ENCODE measurements at places on chromosomes 5 and 9.

DNA sequence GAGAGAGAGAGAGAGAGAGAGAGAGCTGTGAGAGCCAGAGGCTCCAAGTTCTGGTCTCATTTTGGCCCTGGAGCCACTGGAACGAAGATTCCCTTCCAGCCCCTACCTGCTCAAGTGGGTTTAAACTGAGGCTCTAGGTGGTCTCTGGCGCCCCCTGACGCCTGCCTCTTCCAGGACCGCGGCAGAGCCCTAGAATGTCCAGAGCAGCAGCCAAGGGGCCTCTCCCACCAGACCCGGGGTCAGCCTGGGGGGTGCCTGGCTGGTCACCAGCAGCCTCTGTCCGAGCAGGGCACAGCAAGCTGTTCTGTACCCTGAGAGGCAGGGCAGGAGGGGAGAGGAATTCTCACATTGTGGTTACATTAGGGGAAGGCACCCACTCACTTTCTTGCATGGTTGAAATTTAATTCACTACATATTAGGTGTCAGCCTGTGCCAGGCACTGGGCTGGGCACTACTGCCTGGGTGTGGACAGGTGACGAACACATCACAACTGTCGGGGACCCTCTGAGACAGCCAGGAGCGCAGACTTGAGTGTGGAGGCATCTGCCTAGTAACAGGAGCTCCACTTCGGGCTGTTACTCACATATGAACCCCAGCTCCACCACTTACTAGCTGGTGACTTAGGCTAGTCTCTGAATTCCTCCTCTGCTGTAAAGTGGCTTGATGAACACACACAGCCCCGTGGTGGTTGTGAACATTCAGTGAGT, 44.5 kb downstream of the AMBP start:
- peak; percentile 19 for DNase-seq

GRCh38 chr5:147046281-147046680, 167.7 kb upstream of the PPP2R2B start:
- DNase-seq: no peak

- DNase-seq: no peak
Observed at GRCh38 chr9:38671372-38671731, 48.6 kb downstream of the FAM240B start.

DNA sequence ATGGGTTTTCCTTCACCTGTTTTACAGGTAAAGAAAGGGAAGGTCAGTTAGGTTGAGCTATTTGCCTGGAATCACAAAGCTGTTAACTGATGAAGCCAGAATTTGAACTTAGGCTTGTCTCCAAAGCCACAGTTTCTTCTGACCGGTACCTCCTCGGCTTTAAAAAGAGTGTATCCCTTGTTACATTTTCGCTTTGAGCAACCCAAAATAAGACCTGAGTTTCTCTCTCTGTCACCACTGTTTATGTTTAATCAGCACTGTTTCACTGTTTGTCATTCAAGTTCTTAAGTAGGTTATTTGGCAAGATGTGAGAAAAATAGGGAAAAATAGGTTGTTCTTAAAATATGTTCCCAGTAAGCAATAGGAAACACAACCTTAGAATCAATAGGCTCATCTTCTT, 84.6 kb downstream of the VCAN start:
- no peak for DNase-seq

DNA sequence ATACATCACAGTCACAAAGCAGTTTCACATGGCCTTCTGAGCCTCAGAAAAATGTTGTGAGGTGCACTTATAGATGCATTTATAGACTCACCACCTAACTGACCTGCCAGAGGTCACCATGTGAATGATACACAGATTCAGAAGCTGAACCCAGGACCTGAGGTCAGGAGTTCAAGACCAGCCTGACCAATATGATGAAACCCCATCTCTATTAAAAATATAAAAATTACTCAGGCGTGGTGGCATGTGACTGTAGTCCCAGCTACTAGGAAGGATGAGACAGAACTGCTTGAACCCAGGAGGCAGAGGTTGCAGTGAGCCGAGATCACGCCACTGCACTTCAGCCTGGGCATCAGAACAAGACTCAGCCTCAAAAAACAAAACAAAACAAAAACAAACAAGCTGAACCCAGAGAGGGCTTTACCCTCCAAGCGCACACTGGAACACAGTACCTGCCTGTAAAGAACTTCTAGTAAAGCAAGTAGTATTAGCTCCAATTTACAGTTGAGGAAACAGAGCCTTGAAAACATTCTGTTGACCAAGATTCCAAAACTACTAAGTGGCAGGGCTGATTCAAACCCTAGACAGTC, 16.3 kb downstream of the ECPAS start:
- DNase-seq: no peak

GRCh38 chr9:27125030-27125429, 16.0 kb downstream of the TEK start:
- DNase-seq: peak; percentile 99

GRCh38 chr5:116576053-116576713, 1.6 kb upstream of the SEMA6A start:
- peak; percentile 37 for DNase-seq

DNA sequence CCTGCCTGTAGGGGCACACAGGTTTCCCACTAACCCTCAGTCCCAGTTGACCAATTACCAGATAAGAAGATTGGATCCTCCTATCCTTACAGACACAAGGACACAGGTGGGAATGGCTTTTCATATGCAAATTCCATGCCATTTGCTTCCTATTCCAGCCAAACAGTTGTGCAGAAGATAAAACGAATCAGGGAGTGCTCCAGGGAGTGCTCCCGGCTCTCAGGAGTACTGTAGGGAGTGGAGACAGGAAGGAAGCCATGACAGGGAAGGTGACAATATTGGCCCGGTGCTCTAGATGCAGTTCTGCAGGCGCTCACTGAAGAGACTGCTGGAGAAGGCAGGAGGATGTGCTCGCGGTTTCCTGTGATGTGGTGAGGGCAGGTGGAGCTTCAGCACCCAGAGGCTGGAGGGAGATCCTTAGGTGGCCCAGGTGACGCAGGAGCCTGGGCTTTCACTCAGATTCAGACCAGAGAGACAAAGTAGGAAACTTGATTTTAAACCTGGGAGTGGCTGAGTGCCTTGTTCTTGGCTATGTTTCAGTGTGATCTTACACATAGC, 260.0 kb downstream of the AUH start:
- no peak for DNase-seq

DNA sequence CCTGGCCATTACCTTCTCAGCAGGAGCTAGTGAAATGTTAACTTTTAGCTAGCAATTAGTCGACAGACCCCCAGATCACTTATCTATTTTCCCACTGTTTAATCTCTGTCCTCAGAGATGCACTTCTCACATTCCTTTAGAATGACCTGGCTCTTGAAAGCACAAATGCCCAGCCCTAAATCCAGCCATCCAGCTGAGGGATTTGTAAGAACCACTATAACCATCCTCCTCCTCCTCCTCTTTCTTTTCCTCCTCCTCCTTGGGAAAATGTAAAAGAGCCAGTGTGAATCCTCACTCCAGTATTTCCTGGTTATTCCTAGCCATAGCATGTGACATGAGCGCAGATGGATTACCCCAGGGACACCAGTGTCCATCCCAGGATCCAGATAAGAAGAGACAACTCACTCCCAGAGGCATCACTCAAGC, 124.3 kb downstream of the ENC1 start:
- DNase-seq: peak; percentile 29

GRCh38 chr9:80796632-80797031, 892.7 kb downstream of the TLE1 start:
- no peak for DNase-seq

DNA sequence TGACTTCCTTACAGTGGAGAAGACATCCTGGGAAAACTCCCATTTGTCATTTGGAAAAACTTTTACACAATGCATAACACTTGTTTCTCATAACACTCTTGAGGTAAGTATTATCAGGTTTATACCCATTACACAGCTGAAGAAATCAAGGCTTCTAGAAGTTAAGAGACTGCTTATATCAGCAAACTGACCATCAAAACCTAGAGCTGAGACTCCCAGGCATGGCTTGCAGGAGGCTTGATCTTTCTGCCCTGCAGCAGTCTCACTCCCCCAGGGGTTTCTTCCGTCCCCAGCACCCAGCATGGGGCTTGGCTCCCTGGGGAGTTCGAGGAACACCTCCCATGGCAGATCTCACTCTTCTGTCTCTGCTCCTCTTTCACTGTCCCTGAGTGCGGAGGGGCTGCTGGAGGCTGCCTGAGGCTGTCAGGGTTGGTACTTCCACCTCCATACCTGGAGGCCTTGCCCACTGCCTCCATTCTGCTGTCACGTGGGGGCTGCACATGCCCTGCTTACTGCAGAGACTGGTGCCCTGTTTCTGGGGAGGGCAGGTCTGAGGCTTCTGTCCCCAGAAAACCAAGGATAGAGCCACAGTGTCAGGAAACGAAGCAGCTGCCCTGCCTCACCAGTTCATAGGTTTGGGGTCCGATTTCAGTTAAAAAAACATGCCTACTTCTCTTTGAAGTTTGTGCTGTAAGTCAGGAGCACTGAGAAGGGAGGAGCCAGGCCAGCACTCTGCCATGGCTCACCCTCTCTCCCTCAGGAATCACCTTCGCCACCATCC, 202.5 kb downstream of the PAX5 start:
- DNase-seq: no peak

- no peak for DNase-seq
Observed at GRCh38 chr9:98834386-98834785, 26.9 kb downstream of the GALNT12 start.

DNA sequence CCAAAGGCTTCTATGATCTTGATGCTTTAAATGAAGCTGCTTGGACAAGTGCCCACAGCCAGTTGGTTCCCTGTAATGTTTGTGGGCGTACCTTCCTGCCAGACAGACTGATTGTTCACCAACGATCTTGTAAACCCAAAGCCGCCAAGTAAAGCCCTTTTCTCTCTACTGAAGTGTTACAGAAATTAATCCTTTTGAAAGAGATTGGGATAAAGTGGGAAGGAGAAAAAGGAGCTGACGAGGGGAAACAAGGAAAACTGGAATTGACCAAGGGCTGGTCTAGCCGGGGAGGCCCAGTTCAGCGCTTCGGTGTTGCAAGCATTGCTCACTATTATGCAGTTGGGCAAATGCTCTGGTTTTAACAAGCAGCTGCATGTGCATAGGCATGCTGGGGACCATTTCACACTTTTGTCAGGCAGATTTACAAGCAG, 53.2 kb downstream of the ZNF474 start:
- DNase-seq: peak; percentile 88

- DNase-seq: no peak
Observed at GRCh38 chr5:117337064-117337749, 762.6 kb upstream of the SEMA6A start.

DNA sequence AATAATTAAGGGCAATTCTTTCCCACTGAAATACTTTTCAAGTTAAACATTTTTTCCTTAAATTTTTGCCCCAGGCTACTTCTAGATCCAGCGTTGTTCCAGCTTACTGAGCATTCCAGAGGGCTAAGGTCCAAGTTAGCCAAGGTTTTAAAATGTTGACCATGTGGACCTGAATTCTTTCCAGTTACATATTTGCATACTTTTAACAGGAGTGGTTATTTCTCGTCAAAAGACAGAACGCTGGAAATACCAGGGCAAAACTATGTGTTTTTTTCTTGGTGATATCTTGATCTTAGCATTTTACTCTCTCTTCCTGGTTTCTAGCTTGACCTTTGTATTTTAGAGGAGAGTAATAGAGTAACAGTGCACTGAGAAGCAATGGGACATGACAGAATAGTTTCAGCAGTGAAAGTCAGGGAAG, 32.8 kb downstream of the TMC1 start:
- peak; percentile 99 for DNase-seq

GRCh38 chr5:97131139-97131710, 11.2 kb downstream of the LIX1 start:
- peak; percentile 57 for DNase-seq

GRCh38 chr9:123407217-123407851, 51.3 kb downstream of the CRB2 start:
- no peak for DNase-seq

DNA sequence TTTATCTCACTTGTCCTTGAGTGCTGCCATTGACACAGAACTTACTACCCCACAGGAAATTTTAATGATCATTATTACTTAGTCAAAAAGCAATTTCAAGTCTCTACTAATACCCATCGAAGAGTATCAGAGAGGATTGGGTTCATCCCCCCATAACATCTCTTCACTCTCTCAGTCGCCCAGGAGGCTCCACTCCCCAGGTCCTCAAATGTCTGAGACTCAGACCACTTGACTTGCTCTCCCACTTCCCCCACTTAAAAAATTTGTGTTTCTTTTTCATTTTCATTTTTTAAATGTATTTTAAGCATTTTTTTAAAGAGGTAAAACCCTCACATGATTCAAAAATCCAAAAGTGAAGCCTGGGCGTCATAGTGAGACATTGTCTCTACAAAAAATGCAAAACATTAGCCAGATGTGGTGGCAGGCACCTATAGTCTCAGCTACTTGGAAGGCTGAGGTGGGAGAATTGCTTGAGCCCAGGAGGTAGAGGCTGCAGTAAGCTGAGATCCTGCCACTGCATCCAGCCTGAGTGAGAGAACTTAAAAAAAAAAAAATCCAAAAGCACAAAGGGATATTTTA, 56.8 kb upstream of the TRAF1 start:
- DNase-seq: no peak

DNA sequence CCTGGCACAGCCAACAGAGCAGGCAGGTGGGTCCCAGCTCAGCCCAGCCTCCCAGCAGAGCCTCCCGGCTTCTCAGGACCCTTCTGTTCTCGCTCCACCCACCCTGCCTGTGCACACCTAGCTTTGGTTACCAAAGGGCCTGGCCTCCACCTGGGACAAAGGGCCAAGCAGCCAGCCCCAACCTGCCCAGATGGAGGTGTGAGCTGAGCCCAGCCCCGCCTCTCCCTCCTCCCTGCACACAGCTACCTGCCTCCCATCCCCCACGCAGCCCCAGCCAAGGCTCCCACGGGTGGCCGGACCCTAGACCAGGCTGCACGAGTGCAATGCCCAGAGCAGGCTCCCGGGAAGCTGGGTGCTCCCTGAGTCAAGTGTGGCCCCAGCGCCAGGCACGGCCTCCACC, 5.6 kb downstream of the TPRN start:
- DNase-seq: no peak

DNA sequence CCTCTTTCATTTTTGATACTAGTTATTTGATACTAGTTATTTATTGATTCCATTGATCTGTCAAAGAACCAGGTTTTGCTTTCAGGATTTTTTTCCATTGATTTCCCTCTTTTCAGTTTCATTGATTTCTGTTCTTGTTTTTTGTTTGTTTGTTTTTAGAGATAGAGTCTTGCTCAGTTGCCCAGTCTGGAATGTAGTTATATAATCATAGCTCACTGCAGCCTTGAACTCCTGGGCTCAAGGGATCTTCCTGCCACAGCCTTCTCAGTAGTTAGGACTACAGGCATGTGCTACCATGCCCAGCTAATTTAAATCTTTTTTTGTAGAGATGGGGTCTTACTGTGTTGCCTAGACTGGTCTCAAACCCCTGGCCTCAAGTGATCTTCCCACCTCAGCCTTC, 49.9 kb downstream of the FSD1L start:
- no peak for DNase-seq

GRCh38 chr9:88013607-88014006, 39.3 kb upstream of the CDK20 start:
- no peak for DNase-seq

DNA sequence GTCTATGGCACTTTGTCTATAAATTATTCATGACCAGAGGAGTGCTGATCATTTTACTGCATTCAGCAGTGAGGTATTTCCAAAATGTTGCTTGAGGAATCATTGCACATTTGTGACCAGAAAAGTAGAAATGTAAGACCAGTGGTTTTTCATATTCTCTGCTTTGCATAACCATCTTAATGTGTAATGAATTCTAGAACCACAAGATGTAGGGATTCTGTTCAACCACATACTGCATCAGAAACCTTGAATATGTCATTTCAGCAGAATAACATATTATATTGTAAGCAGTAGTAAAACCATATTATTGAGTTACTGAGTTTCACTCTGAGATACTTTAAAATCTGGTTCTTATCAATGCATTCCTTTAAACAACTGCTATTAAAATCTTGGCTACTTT, 1243.4 kb downstream of the MAT2B start:
- DNase-seq: no peak
